Suppressor macrophage treated with lipopolysaccharide for 1 hour (primary cell): ENCODE measurements at places on chromosomes 7 and 10.

DNA sequence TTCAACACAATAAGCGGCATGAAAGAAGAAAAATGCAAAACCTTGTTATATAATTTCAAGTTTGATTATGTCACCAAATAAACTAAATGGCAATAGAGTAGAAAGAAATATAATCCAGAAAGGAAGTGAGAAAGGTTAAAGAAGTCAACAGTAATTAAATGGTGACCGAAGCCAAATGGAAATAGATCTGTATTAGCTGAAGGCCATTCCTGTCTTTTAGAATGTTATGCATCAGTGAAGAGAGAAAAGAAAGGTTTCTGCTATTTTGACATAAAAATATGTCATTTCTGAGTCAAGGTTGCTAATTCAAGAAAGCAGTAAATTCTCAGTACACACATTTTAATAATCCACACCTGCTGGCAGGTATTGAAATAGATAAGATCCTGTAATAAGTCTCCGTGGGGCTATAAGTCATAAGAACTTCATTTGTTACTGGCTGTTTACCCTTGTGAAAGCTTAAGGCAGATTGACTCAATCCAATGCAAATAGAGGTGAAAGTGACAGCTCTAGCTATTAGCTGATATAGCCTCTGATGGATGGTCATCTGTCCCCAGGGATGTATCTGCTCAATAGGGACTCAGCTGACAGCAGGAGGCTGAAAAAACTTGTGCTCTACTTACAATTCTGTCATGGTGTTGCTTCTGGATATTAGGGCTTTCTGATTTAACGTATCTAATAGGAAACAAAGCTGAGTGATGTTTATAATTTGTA, 152.1 kb downstream of the FZD1 start:
- no peak for DNase-seq

DNA sequence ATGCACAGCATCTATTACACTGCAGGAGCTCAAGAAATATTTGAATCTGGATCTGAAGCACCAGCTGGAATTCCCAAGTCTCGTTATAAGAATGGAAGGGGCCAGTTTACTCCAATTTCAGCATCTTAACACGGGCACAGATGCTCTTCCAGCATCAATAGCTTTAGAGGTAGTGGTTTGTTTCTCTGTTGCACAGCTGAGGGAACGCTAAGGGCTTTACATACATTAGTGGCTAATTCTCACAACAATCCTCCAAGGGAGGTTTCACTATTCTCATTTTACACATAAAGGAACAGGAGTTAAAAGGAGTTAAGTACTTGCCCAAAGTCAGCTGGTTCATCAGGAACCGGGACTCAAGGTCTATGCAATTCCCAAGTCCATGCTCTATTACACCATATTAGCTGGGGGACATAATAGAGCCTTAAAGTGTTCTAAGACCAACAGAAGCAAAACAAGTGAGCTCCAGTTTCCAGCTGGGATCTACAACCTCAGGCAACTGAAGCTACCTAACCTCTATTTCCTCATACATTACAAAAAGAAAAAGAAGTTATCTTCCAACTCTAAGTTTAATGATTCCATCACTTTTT, 9.9 kb downstream of the XPNPEP1 start:
- no peak for DNase-seq

- DNase-seq = no peak
Measured at GRCh38 chr7:156918635-156919034, 25.7 kb upstream of the LMBR1 start.

DNA sequence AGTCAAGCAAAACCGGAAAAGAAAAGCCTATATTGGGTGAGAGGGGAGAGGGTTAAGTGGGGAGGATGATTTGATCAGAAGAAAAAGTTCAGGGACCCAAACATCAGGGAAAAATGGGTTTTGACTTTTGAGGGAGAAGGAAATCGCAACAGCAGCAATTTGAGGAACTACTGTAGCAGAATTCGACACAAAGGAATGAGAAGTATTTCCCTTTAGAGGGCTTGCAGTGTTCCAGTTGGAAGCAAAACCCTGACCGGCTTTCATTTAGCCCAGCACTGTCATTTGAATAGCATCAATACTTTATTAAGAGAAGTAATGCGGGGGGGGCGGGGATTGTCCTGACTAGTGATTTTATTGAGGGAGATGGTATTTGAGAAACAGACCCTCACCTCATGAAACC, 37.2 kb upstream of the GATA3 start:
- no peak for DNase-seq

GRCh38 chr7:105538339-105538738, 6.3 kb downstream of the RINT1 start:
- DNase-seq = no peak

- DNase-seq = no peak
Measured at GRCh38 chr10:52889611-52890010, 117.0 kb upstream of the MBL2 start.

GRCh38 chr7:49417034-49417433, 356.4 kb upstream of the VWC2 start:
- no peak for DNase-seq
